H4 (cell line): ENCODE measurements at places on chromosomes 16 and 17.

DNA sequence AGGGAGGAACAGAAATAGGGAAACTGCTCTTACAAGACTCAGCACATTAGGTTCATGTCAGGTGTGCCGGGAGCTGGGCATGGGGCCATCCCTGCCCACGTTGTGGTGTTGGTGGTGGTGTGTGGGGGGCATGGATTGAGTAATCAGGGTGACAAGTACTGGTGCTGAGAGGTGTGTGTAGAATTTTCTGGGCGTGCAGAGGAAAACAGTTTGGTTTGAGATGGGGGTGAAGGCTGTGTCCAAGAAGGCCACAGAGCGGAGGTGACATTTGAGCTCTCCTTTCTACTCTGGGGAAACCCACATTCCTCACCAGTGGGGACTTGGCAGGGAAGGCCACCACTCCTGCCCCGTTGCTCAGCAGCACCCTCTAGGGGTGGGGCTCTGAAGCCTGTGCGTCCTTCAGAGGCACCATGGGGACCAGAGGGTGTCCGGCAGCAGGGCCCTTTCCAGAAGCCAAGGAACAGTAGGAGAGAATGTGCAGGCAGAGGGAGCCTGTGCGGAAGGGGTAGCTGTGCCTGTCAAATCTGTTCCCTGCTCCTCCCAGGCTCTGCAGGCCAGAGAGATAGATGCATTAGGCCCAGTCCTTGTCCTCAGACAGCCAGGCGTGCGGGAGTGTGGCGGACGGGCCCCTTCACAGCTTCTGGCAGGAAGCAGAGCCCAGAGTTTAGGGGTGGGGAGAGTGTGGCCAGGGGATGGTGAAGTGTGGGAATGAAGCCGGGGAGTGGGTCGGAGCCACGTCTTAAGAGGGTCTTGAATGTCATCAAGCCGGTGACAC, 48.7 kb upstream of the GSE1 start:
- DNase-seq = no peak

DNA sequence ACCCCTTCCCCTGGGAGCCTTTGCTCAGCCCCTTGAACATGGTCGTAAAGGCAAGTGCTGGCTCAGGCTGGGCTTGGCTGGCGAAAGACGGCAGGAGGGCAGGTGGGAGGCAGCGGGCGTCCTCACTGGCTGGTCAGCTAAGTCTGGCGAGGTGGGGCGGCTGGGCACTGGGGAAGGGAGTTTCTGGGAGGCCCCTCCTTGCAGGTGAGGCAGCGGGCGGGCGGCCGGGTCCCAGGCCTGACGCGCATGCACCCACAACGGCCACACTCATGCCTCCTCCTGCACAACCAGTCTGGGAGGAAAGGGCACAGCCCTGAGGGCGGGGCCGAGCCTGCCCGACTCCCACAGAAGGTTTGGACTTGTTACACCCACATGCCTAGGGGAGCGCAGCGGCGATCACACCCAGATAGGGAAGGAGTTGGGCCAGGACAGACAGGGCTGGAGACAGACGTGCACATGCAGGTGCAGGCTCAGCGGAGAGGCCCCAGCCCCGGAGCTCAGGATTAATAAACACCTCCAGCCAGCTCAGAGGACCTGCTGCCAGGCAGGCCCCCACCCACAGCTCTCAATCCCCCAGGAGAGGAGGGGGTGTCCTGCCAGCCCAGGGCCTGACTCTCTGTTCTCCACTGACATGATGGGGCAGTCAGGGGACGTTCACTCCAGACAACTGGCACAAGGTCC, at the start of gene EVPL:
TSS of gene EVPL (minus strand) at position 148 of the 681 bp plus-strand sequence. CDS start at position 40, 108 bp downstream.
- DNase-seq = no peak

DNA sequence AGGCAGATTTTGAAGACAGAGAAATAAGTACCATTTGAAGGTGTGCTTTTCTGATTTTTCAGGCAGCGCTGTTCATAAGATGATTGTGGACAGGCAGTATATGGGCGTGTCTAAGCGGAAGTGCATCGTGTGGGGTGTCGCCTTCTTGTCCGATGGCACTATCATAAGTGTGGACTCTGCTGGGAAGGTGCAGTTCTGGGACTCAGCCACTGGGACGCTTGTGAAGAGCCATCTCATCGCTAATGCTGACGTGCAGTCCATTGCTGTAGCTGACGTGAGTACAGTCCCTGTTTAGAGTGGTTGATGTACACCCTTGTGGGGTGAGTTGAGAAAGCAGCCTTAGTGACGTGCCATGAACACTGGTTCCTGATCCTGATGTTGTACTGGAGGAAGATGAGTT, 10.7 kb downstream of the UTP4 start:
- DNase-seq = no peak

- no peak for DNase-seq
Observed at GRCh38 chr17:13194887-13195286, 177.1 kb upstream of the ELAC2 start.

- DNase-seq = no peak
Observed at GRCh38 chr17:58176200-58176599, 9.4 kb downstream of the OR4D2 start.

GRCh38 chr17:63753215-63753614, 11.6 kb upstream of the STRADA start:
- DNase-seq = no peak

- DNase-seq = no peak
Observed at GRCh38 chr16:57186872-57187854, 1.0 kb downstream of the RSPRY1 start.

DNA sequence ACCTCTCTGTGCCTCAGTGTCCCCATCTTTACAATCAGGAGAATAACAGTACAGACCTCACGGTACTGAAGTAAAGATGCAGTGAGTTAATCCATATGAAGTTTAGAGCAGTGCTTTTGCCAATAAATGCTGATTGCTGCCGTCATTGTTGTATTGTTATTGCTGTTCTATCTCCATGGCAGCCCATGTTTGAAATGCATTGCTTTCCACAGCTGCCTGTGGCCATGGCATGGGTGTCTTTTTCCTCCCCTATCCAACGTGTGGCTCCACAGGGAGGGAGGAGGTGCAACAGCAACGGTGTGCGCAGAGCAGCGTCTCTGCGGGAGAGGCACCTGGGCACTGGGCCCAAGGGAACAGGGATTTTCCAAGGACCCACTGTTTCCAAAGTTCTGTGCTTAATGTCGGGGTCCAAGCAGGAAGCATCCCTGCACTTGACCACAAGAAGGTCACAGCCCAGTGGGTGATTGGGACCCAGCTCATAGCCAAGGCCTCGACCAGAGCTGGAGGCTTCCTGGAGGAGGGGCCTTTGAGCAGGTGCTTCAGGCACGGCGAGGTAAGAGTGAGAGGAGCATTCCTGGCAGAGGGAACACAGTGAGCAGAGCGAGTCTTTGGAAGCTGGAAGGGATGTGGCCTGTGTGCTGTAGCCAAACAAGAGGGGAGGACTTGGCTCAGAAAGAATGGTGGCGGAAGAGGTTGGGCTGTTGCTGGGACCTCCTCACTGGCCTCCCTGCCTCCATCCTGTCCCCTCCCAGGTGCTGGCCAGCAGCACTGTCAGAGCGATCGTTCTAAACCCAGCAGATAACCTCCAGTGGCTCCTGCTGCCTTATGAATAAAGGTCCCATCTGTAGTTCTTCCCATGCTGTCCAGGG, 3.9 kb downstream of the RAI1 start:
- no peak for DNase-seq

DNA sequence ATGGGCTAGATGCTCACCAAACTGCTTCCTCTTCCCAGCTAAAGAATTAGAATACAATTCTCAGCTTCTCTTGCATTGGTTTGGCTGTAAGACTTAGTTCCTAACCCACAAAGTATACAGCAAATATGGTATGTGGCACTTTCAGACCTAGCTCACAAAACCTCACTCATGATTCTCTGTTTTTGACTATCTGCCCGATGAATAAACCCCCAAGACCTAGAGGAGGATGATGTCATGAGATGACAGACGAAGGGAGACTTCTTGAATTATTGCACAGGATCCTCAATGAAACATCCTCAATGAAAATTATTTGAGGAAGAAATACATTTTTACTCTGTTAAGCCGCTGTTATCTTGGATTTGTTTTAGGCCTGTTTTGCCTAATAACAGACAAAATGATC, 14.3 kb downstream of the CNOT1 start:
- no peak for DNase-seq

DNA sequence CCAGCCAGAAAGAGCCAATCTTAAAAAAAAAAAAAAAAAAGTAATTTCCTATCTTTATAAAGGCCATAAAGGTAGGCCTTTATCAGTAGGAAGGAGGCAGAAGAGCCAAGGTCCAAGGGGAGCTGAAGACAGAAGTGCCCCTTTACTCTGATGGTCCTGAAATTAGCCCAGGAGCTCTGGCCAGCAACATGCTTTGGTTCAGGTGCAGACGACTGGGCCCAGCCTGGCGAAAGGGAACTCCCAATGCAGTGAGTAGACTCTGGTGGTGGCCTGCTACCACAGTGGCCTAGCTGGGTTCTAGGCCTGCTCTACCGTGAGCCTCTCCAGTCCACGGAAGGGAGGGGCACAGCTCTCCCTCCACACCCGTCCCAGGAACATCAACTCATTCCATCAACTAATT, 23.1 kb upstream of the MEIOB start:
- no peak for DNase-seq

DNA sequence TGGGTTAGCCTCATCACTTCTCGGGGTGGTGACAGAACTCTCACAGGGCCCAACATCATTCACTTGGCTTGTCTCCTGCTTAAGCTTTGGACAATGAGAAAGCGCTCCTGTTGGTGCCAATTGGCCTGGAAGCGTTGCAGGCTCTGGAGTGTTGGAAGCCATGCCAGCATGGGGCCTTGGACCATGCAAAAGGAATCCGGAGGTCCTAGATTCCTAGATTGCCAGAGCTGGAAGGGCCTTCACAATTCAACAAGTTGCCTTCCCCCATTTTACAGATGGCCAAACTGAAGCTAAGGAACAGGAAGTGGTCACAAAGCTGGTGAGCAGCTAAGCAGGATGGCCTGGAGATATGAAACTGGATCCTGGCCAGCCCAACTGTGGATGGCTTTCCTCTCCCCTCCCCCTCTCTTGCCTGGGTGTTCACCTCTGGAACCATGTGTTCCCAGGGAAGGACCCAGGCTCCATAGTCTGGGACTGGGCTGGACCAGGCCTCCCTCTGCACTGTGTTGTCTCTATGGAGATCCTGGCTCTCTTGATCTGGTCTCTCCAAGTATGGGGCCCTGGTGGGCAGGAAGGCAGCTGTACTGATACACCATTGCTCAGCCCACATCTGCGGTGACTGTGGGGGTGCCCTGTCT, 6.0 kb upstream of the IGFBP4 start:
- DNase-seq = peak; percentile 45

- no peak for DNase-seq
Observed at GRCh38 chr17:40167685-40168261, 9.5 kb upstream of the RAPGEFL1 start.

DNA sequence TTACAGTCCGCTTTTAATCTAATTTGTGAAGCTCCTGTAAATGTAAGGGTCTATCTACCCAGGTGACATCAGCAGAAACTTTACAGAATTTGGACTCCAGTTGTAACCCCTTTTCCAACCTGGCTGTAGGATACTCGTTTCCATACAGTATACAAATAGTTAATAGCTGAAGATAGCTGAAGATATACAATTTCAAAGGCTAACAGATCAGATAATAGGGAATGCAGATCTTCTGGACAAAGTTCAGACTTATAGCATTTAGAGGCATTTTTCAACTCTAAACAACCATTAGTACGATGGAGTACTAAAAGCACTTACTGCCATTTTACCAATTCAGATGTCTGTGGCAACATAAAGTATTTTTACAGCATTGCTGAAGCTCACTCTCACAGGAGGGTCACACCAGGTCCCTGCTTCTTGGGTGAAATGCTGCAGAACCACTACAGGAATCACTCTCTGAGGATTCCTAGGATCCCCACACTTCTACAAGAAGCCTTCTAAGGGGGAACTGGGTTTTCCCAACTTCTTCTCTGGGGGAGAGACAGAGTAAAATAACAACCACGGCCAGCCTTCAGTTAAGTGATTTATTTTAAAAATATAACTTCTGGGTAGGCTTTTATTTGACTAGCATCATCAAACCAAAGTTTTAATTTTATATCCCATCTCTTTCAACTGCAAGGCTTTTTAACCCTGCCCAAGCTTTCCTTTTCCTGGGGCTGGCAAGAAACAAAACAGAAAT, 2.9 kb downstream of the VEZF1 start:
- no peak for DNase-seq

GRCh38 chr16:85626191-85626981, 13.3 kb downstream of the GSE1 start:
- no peak for DNase-seq

GRCh38 chr17:37708616-37709212, 36.1 kb downstream of the HNF1B start:
- DNase-seq = peak; percentile 28

GRCh38 chr17:77609553-77610517, 348.7 kb upstream of the TNRC6C start:
- no peak for DNase-seq

DNA sequence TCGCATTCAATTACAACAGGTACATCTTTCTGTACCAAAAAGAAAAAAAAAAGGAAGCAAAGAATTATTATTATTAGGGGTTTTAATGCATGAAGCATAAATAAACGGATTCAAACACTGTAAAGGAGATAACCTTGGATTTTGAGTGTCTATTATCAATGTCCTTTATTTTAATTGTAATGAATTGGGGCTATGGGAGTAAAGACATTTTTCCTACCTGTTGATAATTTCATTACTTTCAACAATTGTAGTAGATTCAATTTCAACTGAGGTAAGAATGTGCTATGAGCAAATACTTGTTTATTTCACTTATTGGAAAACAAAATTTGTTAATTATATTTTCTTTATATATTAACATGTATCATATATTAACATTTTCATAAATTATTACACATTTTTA, 855.6 kb downstream of the KCNJ2 start:
- DNase-seq = no peak

DNA sequence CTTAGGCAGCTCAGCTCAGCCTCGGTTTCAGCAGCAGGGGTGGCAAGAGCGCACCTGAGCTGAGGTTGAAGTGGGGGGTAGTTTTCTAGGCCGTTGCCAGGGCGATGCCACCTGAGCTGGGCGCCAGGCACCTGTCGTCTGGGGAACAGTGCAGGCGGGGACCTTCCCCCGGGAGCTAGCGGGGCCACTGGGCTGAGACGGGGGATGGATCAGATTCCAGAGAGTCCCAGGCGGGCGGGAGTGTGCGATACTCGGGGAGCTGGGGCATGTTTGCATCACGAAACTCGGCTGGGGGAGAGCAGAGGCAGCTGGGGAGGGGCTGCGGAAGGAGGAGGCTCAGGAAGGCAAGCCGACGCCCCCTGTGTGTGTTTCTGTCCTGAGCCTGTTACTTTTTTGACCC, 477 bp upstream of the CLDN9 start:
- DNase-seq = no peak

DNA sequence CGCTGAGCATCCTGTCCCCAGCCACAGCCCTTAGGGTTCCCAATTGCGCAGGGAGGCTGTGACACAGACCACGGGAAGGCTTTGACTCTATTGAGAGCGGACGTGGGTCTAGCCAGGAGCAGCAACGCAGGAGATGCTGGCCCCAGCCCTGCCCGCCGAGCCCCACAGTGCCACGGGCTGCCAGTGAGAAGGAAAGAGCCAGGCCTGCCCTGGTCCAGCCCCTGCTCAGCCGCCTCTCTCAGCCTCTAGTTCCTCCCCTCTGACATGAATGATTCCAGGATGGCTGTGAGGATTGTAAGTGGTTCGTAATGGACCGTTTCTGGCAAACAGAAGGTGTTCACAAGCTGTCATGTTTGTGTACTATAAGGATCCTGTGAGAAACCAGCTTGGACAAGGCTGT, 2.5 kb downstream of the BHLHA9 start:
- no peak for DNase-seq

GRCh38 chr17:60321336-60322055, 70.4 kb downstream of the USP32 start:
- no peak for DNase-seq
